NCI-H82 (cell line): ENCODE measurements at places on chromosomes 3 and 15.

DNA sequence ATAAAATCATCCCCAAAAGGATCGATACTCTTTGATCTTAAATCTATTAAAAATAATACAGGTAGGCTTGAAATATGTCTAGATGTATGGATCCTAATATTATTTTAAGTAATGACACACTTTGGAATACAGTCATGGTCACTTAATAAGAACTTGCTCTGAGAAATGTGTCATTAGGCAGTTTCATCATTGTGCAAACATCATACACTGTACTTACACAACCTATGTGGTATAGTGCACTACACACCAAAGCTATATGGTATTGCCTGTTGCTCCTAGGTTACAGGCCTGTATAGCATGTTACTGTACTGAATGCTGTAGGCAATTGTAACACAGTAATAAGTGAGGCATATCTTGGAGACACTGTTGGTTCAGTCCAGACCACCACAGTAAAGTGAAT is 307.1 kb downstream of the RAP2B start:
- no peak for DNase-seq

DNA sequence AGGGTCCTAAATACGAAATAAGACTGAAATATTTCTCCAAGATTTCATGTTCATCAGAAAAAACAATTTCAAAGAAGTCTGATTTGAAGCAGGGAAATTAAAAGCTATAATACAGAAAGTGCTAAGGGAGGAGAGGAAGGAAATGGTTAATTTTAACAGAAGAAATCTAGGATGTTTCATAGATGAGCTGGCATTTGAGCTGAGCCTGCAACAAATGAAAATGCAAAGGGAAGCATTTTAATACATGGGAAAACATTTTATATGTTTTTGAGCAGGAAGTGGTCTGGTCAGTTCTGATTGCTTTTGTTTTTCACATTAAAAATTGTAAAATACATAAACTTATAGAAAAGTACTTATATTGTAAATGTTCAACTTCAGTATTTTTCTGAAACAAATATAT is 17.2 kb upstream of the RAP2B start:
- no peak for DNase-seq

DNA sequence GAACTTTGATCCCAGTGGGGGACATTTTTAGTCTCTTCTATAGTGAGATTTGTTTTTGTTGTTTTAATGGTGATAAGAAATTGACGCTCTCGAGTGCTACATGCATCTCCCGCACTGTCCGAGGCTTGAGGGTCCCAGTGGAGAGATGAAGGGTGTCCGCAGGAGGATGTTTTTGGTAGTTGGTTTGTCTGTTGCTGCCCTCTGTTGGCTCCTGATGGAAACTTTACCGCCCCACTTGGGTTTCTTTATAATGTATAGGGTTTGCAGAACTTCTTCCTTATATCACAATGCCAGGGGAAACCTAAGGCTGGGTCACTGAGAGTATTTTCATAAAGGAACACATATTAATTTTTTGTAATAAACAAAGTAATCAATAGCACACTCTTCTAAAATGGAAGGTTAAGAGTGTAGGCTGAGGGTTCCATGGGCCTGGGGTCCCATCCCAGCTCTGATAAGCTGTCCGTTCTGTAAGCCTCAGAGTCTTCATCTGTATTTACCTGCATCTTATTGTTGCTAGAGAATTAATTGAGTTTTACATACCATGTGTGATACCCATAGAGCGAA is 185.3 kb upstream of the FEZF2 start:
- peak; percentile 54 for DNase-seq

DNA sequence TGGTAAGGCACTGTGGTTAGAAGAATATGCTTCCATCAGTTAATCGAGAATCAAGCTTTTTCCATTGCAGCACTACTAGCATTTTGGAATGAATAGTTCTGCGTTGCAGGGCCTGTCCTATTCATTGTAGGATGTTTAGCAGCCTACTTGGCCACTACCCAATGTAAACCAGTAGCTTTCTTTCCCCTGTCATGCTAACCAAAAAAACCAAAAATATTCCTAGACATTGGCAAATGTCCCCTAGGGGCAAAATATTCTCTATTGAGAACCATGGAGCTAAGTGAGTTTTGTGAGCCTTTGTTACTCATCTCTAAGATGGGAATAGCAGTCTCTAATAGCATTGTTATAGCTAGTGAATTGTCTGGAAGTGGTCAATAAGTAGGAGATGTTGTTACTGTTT is 187.2 kb downstream of the CADPS start:
- no peak for DNase-seq

GRCh38 chr3:134918441-134918840 is 123.4 kb downstream of the EPHB1 start:
- DNase-seq: no peak

GRCh38 chr3:9781551-9781950 is 10.7 kb downstream of the TADA3 start:
- DNase-seq: no peak

DNA sequence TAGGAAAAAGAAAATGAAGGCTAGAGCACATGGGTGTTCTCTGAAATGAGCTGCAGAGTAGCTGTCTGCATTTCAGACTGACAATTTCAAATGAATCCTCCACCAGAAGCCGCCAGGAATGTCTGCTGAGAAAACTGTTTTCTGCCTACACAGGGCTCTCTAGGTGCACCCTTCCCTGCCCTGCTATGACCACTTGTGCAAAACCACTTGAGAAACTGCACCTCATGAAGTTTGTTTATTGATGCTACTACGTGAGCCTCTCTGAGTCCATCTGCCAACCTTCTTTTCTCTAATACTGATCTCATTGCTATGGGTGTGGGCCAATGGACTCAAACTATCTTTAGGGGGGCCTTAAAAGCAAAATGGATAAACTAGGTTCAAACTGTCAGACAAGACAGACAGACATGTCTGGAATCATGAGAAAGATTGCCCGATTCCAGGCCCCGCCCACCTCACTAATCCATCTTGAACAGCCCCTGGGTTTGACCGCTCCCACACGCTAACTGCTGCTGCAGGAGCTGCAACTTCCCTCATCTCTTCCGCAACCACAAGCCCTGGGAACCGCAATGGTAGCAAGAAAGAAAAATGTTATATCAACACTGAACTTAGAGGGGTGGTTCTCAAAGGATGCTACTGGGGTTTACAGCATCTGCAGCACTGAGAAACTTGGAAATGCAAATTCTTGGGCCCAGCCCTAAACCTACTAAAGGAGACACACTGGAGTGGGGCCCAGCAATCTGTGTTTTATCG is 9.0 kb upstream of the CD47 start:
- DNase-seq: peak; percentile 40

DNA sequence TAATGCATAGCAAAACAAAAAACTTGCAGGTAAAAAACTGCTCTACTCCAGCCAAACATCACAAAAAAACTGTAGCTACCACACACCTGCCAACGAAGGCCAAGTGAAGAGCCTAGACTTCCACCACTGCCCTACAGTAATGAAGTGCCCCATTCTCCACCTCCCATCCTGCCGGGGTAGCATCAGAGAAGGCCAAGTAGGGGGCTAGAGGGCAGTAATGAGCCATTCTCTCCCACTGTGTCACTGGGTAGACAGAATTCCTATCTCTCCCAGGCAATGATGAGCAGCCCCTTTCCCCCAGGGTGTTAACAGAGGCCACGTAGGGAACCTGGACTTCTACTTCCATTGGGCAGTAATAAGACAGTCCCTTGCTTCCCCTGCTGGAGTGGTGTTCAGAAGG is 9.5 kb downstream of the SEC22C start:
- DNase-seq: peak; percentile 67

GRCh38 chr15:92657486-92657885 is 1.9 kb upstream of the FAM174B start:
- DNase-seq: no peak

DNA sequence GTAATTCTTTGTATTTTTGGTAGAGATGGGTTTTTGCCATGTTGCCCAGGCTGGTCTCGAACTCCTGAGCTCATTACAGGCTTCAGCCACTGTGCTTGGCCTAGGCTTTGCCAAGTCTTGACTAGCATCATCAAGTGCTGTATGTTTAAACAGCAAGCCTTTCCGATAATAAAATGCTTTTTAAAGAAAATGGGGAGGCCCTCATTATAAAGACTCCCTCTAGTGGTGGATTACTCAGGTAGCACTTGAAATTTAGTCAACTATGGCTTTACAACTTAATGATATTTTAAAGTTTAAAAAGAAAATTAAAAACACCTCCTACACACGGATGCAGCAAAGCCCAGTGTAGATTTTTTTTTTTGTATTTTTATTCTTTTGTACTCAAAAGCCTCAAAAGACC is 213.6 kb downstream of the GAP43 start:
- peak; percentile 58 for DNase-seq

- peak; percentile 70 for DNase-seq
Measured at GRCh38 chr15:77775837-77776236, 143.1 kb upstream of the LINGO1 start.

DNA sequence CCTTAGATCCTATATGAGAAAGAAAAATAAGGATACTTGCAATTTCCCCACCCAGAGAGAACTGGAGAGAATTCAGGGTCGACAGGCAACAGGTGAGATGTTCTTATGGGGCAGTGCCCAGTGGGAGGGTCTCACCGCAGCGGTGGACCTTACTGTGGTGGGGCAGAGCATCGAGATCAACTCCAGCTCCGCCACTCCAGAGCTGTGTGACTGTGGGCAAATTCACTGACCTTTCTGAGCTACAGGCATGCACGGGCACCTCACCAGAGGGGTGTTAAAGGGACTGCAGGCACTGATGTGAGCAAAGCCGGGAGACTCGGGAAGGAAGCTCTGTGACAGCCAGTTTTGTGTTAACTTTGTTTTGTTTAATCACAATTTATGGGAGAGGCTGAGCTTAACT is 30.9 kb downstream of the RGMA start:
- no peak for DNase-seq

DNA sequence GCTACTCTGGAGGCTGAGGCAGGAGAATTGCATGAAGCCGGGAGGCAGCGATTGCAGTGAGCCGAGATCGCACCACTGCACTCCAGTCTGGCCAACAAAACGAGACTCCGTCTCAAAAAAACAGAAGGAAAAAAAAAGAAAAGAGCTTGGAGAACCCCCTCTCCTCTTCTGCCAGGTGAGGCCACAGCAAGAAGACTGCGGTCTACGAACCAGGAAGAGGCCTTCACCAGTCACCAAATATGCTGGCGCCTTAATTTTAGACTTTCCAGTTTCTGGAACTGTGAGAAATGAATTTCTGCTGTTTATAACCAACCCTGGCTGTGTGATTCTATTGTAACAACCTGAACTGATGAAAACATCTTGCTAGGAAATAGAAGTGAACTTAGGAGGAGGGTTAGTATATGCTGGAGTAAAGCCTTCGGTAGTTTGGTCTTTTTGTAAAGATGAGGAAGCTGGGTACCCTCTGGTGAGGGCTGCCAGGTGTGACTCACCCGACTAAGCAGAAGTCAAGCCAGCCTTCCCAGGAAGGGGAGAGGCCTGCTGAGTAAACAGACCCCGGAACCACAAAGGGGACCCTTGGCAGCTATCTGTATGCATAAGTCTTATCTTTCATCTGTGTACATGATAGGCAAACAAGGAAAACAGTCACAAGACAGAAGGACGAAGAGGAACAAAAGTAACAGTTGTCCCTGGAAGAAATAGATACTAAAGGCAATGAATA is 78.7 kb downstream of the KLF13 start:
- DNase-seq: no peak

DNA sequence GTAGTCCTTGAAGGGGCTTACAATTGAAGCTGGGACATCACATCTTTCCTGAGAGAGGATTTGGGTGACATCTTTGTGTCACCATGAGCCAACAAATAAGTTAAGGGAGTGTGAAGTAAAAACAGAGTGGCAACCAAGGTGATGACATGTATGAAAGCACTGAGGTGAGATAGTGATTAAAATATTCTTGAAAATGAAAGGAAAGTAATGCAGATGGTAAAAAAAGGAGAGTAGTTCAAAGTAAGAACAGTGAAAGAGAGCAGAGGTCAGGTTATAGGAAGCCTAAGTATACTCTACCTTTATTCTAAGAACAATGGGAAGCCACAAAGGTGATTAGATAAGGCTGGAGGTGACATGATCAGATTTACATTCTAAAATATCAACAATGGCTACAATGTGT is 486.1 kb downstream of the DIPK2A start:
- DNase-seq: no peak

DNA sequence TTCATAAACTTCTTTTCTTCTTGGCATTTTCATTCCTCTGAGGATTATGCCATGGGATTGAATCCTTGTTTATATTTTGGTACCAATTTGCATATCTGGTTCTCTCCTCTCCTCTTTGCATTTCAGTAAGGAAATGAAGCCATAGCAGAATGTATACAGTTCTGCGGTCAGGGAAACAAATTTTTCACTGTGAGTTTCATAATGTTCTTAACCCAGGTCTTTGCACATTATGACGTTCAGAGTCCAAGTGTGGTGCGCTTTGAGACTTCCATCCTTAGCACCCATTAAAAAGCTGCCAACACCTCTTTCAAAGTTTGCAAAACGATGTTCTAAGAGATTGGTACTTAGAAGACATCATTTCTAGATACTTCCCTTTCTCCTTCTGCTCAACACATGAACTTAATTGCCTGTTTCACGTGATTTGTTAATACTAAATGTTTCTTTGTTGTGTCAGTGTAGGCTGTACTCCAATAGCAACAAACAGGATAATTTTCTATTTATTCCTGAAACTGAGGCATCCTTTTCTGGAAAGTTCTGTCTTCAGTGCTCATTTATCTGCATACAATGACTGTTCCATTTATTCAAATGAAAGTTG is 953.1 kb upstream of the NR2F2 start:
- no peak for DNase-seq
